ENCODE measurements at places on chromosomes 1 and 21.

DNA sequence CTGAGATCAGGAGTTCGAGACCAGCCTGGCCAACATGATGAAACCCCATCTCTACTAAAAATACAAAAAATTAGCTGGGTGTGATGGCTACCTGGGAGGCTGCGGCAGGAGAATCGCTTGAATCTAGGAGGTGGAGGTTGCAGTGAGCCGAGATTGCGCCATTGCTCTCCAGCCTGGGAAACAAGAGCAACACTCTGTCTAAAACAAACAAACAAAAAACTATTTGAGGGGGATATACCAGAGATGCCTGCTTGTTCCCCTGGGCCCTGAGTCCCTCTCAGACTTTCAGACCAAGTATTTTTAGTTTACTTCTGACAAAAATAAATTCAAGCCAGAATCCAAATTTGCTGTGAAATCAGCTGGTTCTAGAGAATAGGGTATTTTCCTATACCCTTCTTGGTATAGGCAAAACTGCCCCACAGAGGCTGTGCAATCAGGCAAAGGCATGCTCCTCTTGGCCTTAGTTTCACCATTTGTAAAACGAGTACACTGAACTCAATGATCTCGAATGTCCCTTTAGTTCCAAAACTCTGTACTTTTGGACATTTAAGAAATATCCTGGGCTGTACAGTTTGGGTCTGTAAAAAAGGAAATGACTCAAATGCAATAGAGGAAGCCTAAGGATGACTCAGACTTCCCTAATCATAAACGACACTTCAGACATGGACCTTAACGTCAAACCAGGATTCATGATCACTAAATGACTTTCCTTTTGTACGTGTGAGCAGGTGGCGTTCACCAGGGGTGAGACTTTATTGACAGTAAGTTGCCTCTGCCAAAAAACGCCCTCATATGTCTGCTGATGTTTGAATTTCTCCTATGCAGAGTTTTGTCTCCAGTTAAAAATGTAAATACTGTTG lies 16.1 kb downstream of the ENSA start:
- peak; percentile 78 for DNase-seq

DNA sequence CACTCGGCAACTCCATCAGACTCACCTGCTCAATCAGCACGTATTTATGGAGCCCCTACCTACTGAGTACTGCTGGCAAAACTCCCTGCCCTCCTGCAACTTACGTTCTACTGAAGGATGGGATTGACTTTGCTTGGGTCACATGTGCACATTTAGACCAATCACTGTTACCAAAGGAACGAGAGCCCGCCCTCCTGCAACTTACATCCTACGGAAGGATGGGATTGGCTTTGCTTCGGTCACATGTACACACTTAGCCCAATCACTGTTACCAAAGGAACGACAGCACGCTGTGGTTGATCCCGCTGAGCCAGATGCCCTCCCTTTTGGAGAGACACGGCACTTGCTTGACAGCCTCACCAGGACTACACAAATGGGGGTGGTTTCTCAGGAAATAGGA lies 46.0 kb downstream of the UBIAD1 start:
- DNase-seq = no peak

- no peak for DNase-seq
Measured at GRCh38 chr1:959731-960362, 537 bp upstream of the KLHL17 start.

GRCh38 chr1:63122079-63122478 lies 200.3 kb upstream of the FOXD3 start:
- no peak for DNase-seq

DNA sequence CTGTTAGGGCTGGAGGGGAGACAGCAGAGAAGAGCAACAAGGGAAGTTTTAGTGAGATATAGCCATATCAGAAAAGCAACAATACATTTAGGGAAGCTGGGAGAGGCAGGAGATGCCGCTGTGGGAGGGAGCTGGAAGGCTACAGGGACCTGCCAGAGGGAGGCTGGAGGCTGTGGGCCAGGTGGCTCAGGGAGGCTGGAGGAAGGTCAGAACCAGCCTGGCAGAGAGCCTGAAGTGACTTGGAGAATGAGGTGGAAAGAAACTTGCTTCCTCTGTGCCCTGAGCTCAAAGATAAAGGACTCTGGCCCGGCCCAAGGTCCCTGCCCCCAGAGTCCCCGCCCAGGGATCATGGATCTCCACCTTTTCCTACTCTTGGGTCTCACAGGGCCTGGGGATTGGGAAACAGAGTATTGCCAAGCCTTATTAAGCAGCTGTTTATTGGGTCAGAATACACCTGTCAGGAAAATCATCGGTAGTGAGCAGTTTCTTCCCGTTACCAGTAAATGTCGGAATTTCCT lies 85.9 kb downstream of the KIF26B start:
- DNase-seq = no peak

- no peak for DNase-seq
Measured at GRCh38 chr1:208134491-208134890, 109.7 kb downstream of the PLXNA2 start.

DNA sequence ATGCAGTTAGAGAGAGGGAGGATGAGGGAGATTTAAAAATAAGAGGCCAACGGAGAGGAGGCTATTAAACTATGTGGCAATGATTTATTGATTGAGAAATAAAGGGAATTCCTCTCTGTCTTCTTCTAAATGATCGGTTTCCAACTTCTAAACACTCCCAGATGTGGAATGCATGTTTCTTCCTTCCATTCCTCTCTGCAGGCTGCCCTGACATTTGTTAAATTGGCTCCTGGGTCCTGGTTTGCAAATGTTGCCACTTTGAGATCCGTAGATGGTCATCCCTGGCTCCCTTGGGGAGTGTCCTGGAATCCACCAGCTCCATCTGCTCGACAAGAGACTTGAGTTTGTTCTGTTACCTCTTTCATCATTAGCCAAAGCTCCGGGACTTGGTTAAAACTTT lies 10.3 kb upstream of the C1orf198 start:
- DNase-seq = no peak

DNA sequence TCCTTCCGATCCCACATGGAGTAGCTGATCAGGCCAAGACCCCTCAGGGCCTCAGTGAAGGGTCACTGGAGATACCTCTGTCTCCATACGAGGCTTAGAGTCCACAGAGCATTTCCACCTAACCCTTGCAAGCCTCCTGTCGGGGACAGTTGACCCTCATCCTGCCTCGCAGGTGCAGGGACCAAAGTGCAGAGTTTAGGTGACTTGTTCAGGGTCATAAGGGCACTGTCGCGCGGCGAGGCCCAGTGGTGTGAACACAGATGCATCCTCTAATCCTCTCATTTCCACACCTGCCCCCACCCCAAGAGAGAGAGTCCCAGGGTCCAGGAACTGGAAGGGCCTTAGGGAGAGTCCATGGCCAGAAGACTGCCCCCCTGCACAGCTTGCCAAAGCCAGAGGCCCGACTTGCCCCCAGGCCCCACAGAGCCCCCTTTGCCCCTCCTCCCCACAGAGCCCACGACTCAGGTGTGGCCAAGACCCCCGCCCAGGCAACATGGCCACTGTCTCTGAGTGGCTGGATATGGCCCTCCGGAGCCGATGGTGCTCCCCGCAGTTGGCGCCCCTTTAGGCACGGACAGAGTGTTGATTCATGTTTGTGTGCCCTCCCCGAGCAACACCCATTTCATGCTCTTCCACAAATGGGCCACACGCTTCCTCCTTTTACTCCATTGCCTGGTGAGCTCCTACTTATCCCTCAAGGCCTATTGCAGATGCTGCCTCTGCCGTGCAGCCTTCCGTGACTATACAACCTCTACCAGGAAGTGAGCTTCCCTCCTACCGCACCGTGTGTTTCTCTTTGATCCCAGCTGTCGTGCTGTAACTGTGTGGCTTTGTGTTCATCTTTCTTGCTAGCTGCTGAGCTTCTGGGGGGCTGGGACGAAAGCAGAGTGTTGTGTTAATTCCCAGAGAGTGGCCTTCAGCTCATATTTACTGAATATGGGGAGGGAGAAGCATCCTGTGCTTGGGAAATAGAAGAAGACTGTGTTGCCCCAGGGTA lies 1.7 kb downstream of the TRPM2 start:
- DNase-seq = peak; percentile 60

- DNase-seq = peak; percentile 36
Measured at GRCh38 chr1:236502972-236503639, 20.7 kb upstream of the LGALS8 start.

GRCh38 chr1:52706941-52707926 lies 9.1 kb upstream of the COA7 start:
- DNase-seq = no peak

DNA sequence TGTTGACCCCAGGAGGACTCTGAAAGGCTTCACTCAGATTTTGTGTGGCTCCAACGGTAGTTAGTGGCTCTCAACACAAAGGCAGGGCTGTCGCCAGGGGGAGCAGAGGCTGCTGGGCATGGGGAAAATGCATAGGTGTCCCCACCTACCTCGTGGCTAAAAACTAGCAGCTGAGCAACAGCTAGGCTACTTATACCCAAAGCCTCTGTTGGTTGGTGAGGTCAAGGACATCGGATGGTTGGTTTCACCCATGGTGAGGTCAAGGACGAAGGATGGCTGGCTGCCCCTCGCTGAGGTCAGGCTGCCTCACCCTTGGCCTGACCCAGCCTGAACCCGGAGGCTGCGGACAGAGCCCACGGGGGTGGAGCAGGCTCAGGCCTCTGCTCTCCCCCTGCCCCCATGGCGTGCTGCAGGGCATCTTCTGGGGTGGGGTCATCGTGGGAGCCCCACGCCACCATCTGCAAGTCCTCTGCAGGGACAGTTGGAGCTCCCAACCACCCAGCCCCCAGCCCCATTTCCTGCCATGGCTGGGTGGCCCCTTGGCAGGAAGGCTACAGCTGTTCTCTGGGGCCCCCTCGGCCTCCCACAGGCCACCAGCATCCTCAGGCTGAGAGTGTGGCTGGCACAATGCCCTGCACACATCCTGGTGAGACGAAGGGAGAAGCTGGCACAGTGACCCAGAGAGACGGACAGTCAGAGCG lies 8.5 kb upstream of the GNB1 start:
- peak; percentile 54 for DNase-seq

DNA sequence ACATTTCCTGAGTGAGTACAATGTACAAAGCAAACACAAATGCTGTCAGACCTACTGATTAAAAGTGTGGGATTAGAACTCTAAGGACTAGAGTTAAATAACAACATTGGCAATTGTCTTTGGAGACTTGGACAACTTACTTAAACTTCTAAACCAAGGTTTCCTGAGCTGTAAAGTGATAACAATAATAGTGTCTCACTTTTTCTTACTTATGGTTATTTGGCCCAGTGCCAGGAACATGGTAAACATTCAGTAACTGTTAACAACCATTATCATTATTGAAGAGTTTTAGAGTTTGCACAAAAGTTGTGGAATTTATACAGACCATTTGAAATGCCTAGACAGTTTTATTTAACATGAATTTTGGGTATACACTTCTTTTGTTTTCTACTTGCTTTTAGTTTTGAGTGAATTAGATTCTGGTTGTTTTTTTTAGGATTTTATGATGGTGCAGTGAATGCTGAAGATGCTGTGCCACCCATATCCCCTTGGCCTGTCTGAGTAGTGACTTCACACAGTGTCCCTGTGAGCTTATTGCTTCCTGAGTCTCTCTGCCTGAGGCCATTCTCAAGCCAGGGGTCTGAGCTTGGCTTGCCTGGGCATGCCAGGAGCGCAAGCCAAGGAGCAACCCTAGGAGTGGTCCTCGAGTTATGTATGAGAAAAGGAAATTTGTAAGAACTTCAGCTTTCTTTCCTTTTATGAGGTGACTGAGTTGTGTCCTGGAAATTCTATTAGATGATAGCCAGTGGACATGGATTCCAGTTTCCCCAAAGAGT lies 932.8 kb downstream of the TTLL7 start:
- DNase-seq = no peak

DNA sequence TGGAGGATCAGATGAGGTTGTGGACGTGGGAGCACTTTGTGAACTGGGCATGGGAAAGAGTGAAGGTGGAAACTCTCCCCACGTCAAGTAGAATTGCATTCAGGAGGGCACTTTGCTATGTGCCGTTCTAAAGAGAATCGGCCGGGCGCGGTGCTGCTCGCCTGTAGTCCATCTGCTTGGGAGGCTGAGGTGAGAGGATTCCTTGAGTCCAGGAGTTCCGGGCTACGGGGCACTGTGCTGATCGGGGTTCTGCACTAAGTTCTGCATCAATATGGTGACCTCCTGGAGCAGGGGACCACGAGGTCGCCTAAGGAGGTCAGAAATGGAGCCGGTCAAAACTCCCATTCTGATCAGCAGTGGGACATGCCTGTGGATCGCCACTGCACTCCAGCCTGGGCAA lies 141.9 kb downstream of the PEX14 start:
- DNase-seq = no peak

DNA sequence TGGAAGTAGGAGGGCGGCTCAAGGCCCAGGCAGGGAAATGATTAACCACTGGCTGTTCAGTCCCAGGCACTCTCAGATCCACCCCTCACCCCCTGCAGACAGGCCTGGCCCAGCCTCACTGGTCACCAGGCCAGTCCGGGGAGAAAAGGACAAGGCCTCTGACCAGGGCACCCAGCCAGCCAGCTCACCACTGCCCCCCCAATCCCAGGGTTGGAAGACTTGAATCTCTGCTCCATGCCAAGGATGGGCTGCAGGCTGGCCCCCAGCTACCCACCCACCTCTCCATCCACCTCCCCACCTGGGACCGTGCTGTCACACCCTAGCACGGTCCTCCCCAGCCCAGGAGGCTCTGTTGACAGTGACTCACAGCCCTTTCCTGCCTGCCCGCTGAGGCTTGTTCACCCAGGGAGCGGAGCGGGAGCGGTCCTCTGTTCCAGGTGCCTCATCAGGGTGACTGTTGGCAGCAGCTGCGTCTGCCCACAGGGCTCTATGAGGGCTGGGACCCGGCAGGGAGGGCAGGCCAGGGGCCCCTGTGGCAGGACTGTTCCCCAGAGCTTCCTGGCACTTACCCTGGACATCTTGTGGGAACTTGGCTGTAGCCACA lies 2.2 kb downstream of the LAD1 start:
- no peak for DNase-seq

DNA sequence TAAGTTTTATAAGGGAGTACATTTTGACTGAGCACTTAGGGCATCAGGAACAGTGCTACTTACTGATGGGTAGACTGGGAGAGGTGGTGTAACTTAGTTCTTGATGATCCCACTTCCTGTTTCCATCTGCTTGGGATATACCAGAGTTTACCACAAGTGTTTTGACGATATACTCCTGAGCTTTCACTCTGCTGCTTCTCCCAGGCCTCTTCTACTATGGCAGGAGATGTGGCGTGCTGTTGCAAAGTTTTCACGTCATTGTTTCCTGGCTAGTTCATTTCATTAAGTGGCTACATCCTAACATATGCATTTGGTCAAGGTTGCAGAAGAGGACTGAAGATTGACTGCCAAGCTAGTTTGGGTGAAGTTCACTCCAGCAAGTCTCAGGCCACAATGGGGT lies 41.3 kb upstream of the LAMC2 start:
- DNase-seq = no peak

- DNase-seq = no peak
Measured at GRCh38 chr1:231207437-231207836, 33.6 kb upstream of the GNPAT start.

- peak; percentile 42 for DNase-seq
Measured at GRCh38 chr1:181479137-181479745, 4.1 kb upstream of the CACNA1E start.

DNA sequence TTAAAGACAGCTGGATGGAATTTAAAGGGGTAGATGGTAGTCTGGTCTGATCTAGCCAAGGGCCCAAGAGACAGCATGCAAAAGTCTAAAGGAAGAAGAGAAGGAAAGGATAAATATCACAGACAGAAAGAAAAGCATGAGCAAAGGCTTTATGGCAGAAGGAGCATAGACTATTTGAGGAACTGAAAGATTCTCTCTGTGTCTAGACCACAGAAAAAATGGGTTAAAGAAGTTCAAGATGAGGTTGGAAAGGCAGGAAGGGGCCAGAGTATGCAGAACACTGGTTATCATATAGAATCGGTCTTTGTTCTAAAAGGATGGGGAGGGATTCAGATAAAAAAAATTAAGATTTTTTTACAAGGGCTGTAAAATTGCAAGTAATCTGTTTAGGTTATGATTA lies 136.8 kb upstream of the SGIP1 start:
- DNase-seq = no peak
